NCI-H524 (cell line): ENCODE measurements at places on chromosomes 5 and 9.
A peak's percentile ranks its signal among the peaks of the same experiment; 100 is the strongest.

DNA sequence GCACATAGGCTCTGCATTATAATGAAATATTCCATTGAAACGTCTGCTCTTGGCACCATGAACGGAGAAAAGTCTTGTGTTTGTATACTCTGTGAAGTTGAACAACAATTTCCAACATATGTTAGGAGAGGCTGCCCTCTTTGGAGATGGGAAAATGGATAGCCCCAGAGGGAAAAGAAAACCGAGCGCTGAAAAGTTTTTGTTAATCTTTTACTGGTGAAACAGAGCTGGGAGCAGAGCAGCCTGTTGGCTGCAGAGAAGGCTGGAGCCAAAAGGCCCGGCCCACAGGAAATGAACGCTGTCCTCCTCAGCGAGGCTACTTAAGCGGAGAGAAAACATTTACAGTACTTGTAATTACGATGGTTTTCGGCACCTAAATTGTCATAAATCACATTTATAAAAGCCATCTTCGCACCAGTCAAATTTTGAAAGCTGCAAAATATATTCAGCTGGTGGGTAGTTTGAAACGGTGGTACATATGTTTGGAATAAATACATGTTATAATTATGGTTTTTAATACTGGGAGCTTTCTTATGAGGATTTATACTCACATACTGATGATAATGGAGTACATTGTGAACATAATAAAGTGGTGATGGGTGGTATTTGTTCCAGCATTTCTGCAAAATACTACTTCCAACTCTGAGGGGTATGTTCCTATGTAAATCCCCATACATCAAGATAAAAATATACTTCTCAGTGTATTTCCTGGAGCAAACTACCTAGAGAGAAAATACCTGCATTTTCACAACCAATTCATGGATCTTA lies 129.6 kb upstream of the CNTLN start:
- no peak for DNase-seq

GRCh38 chr5:111379391-111379816 lies 132.9 kb downstream of the STARD4 start:
- no peak for DNase-seq

DNA sequence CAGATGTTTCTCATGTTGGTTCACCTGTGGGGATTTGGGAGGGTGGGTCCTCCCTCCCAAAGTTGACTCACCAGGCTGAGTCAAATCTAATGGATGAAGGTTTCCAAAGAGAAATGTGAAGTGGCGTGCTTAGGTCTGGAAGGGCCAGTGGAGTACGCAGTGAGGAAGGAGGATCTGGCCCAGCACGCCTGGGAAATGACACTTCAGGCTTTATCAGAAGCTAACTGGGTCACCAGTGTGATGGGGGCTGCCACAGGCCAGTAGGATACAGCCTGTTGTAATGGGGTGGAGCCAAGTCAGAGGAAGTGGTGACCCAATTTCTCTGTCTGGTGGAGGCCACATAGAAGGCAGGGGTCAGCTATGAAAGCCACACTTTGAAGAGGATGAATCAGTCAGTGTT lies 18.0 kb downstream of the POLR1E start:
- DNase-seq = no peak

DNA sequence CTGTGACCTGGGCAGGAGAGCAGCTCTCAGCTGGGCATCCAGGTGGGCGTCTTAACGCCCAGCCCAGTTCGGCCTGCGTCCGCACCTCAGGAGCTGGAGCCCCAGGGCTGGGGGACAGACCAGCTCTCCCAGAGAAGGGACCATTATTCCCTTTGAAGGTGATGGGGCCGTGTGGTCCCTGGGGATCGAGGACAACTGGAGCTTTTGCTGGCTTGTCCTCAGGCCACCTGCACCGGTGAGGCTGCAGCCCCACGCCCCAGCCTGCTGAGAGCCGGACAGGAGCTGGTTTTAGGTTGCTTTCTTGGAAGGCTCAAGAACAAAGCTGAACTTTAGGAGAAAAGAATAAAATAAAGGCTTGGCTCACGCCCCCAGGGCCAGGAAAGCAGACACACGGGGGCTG lies 40.9 kb downstream of the NACC2 start:
- DNase-seq = no peak

DNA sequence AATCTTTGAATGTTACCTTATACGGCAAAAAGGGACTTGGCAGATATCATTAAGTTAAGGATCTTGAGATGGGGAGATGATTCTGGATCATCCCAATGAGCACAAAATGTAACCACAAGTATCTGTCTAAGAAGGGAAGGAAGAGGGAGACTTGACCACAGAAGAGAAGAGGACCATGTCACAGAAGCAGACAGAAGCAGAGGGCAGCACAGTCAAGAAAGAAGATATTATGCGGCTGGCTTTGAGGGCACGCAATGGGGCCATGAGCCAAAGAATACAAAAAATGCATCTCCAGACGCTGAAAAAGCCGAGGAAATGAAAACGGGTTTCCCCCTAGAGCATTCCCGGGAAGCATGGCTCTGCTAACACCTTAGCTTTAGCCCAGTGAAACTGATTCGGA lies 225.3 kb downstream of the NR2F1-AS1 start:
- DNase-seq = no peak

DNA sequence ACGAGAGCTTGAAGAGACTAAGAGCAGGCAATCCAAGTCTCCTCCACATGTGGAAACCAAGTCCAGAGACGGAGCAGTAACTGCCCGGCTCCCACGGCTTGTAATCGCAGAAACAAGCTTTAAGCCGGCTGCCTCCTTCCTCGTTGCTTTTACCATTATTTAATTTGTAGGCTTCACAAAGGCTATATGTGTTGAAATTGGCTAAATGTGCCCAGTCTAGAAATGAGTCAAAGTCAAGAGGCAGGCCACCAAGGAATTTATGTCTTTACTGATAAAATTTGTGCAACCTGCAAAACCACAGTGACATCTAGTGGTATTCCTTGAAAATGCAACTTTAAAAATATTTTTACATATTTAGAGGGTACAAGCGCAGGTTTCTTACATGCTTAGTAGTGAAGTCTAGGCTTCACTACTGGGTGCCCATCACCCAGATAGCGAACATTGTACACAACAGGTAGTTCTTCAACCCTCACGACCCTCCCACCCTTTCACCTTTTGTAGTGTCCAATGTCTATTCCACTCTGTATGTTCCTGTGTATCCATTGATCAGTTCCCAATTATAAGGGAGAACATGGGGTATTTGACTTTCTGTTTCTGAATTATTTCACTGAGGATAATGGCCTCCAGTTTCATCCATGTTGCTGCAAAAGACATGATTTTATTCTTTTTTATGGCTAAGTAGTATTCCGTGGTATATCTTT lies 33.5 kb upstream of the EBF1 start:
- DNase-seq = peak; percentile 55

- DNase-seq = no peak
Measured at GRCh38 chr5:62488531-62488930, 76.0 kb downstream of the IPO11 start.

- DNase-seq = no peak
Measured at GRCh38 chr9:88746743-88747398, 211.9 kb downstream of the NXNL2 start.

DNA sequence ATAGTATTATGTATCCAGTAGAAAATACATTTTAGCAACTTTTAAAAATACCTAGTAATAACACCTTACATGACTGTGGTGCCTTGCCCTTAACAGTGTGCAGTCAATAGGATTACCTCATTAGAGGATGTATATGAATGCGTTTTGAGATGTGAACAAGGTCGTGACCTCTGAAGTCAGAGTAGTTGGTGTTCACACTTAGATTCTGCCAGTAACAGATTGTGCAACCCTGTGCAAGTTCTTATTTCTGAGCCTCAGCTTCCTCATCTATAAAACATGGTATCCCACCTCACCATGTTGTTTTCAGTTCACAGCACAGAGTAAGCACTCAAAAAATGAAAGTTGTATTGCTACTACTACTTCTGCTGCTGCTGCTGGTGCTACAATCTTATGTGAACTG lies 347.3 kb downstream of the KDM4C start:
- no peak for DNase-seq

GRCh38 chr5:71839096-71839884 lies 120.2 kb downstream of the CARTPT start:
- peak; percentile 73 for DNase-seq

DNA sequence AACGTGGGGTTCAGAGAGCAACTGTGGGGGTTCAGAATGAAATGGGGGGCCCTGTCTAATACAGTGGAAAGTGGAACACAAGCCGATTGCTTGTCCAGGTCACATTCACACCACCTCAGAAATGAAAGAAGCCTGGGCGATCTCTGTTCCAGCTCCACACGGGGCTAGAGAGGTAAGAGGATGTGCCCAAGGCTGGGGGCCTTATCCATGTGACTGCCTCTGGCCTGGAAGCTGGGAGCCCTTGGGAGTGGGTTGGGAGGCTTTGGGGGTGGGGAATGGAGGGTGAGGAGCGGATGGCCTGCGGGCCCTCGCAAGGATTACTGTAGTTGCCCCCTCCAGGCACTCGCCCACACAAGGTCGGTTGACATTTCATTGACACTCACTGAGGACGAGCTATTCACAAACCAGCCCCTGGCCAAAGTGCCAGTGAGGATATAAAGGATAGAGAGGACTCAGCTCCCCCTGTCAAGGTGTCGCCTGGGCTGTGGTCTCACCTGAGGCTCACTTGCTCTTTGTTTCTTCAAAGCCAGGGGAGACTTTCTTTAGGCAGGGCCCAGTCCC lies 86.7 kb downstream of the LIFR start:
- DNase-seq = no peak

- no peak for DNase-seq
Measured at GRCh38 chr5:176762489-176762888, 47.9 kb upstream of the UNC5A start.

GRCh38 chr5:17216974-17217492 lies 398 bp upstream of the BASP1 start:
- no peak for DNase-seq

- DNase-seq = peak; percentile 97
Measured at GRCh38 chr9:109270971-109271925, 49.6 kb downstream of the EPB41L4B start.

- no peak for DNase-seq
Measured at GRCh38 chr5:154418344-154418820, 27.4 kb upstream of the SAP30L start.

DNA sequence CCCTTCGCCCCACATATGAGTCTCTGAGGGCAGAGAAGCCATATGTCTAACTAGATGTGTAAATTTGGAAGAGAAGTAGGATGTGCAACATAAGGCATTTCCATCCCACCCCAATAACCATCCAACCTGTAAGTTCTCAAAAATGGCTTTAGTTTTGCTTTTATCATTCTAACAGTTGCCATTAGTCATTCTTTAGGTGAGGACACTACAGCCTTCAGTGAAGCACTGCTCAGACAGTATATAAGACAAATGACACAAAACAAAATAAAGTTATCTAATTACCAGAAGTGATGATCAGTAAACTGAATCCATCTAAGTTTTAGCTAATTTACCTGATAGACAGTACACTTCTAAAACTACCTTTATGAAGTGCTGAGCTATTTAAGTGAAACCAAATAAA lies 23.9 kb downstream of the MLLT3 start:
- no peak for DNase-seq

- no peak for DNase-seq
Measured at GRCh38 chr9:118473521-118473920, 769.3 kb downstream of the TLR4 start.

- DNase-seq = no peak
Measured at GRCh38 chr9:103804077-103804735, 289.9 kb upstream of the SMC2 start.

DNA sequence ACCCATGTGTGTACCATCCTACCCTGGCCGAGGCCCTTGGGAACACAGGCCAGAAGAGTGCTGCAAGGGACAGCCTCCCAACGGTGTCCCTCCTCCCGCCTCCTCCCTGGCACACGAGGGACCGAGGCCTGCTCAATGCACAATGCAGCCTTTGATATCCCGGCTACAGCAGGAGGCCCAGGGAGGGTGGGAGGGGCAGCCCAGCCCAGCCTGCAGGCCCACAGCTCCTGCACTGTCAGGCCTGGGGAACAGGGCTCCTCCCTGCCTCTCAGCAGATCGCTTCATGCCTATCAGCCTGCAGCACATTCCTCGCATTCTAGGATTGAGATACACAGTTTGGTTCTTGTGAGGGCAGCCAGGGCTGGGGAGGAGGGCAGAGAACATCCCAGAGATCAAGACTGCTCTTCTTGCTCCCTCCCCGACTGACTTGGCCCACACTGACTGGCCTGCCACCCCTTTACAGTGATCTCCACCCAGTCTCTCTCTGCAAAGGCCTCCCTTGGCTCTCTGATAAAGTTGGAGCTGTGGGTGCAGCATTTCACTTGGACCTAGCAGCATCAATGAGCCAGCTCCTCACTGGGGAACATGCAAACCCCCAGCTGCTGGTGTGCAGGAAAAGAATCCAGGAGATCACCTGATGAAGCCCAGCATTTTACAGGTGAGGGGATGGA lies at the start of gene SH3TC2:
TSS of gene SH3TC2 (minus strand) at position 46 of the 671 bp plus-strand sequence. CDS start at position 6, 40 bp downstream.
- no peak for DNase-seq

GRCh38 chr9:114081441-114082016 lies 3.4 kb upstream of the AMBP start:
- DNase-seq = no peak

- DNase-seq = no peak
Measured at GRCh38 chr5:40649463-40650030, 30.2 kb upstream of the PTGER4 start.

DNA sequence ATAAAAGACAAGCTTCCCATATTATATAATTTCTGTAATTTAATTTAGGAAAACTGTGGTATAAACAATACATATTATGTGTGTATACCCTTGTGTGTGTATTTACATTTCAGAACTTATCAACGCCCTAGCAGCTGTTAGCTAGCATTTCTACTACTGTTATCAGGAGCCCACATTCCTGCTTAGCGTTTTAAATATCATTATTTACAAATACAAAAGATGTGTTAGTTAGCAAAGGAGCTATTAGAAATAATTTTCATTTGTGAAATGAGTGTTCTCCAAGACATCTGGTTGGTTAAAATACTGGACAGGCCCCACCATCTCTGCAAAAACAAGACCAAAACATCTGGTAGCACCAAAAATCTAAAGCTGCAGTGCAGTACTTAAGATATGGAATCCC lies 48.0 kb downstream of the EPB41L4A start:
- DNase-seq = no peak

DNA sequence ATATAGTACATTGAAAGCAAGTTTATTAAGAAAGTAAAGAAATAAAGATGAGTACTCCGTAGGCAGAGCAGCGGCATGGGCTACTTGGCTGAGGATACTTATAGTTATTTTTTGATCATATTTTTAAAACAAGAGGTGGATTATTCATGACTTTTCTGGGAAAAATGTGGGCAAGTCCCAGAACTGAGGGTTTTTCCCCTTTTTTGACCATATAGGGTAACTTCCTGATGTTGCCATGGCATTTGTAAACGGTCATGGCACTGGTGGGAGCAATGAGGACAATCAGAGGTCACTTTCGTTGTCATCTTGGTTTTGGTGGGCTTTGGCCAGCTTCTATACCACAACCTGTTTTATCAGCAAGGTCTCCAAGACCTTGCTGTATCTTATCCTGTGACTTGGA lies 5.2 kb upstream of the BASP1 start:
- no peak for DNase-seq
